Amniotic epithelial cell (primary cell): ENCODE measurements at places on chromosomes 3 and 15.
A peak's percentile ranks its signal among the peaks of the same experiment; 100 is the strongest.

DNA sequence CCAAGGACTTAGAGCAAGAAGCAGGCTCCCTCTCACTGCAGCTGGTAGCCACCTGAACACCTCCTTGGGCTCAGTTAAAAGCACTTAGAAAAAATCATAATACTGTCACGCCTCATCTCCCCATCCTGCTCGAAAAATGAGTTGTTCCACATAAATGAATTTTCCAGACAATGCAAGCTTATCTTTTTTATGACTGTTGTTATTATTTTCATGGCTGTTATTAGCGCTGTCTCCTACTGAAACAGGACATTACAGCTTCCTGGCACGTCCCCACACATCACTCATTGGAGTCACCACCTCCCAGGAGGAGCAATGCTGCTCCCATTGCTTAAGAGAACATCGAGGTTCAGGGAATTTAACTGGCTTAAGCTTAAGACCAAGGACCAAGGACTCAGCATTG lies 26.5 kb downstream of the CCDC33 start:
- no peak for DNase-seq

- peak; percentile 91 for DNase-seq
Measured at GRCh38 chr3:45509038-45509767, 85.3 kb upstream of the LIMD1 start.

- DNase-seq, result no peak
Measured at GRCh38 chr15:39774688-39775267, 7.9 kb downstream of the FSIP1 start.

DNA sequence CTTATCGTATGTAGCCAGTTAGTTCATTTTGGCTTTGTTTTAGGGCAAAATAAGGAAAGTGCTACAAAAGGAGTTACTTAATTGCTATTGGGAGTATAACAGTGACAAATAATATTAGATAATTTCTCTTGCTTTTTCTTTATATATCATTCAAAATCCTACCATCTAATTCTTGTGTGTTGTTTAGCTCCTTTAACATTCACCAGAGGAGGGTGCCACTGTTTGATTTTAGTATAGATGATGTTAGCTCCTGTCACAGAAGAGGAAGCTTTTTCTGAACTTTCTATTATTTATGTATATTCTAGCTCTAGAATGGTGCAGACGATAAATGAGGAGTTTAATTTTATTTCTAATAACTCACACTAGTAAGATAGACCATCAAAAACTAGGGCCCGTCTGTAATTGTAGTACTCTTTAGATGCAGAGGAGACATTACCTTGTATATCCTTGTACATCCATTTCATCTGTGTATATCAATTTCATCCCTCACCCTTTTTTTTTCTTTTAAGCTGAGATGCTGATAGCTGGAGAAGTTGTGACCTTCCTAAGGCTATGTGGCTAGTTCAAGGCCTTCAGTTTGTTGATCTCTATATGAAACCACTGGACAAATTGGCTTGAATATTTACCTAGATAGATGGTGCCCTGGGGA lies 3.0 kb downstream of the PPM1L start:
- no peak for DNase-seq

- no peak for DNase-seq
Measured at GRCh38 chr15:57056357-57056756, 137.9 kb downstream of the TCF12 start.

DNA sequence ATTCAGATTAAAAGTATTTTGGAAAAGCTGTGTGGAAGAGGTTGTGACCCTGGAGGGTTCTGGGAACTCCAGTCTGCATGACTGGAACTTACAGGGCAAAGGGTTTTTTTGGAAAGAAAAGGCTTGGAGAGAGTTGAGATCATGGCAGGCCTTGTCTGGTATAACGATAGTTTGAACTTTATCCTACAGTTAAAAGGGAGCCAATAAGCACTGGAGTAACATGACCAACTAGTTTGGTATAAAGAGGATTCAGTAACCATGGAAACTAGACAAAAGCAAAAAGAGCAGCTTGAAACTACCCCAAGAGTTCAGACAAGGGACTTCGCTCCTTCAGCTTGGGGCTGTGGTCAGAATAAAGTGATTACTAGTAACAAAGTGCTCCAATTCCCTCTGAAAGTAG lies 151.2 kb upstream of the TMCO5A start:
- DNase-seq, result no peak

GRCh38 chr3:105162448-105162847 lies 204.3 kb upstream of the ALCAM start:
- DNase-seq, result no peak
